Cardiac fibroblast (primary cell): ENCODE measurements at places on chromosomes 11 and 22.

- DNase-seq, result no peak
Measured at GRCh38 chr22:48352086-48352911, 1475.4 kb downstream of the BRD1 start.

GRCh38 chr11:47233989-47234668 lies 14.5 kb downstream of the ACP2 start:
- peak; percentile 85 for DNase-seq

DNA sequence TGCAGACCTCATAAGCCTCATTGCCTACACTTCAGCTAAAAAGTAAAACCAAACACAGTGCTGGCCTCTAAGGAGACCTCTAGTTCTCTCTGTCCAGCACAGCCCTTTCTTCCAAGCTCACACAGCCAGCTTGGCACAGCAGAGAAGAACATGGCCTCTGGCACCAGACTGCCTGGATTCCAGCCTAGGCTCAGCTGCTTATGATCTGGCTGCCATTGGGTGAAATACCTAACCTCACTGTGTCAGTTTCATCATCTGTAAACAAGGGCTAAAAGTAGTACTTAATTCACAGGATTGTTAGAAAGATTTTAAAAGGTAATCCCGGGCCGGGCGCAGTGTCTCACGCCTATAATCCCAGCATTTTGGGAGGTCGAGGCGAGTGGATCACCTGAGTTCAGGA lies 9.9 kb upstream of the ACER3 start:
- DNase-seq, result peak; percentile 38

DNA sequence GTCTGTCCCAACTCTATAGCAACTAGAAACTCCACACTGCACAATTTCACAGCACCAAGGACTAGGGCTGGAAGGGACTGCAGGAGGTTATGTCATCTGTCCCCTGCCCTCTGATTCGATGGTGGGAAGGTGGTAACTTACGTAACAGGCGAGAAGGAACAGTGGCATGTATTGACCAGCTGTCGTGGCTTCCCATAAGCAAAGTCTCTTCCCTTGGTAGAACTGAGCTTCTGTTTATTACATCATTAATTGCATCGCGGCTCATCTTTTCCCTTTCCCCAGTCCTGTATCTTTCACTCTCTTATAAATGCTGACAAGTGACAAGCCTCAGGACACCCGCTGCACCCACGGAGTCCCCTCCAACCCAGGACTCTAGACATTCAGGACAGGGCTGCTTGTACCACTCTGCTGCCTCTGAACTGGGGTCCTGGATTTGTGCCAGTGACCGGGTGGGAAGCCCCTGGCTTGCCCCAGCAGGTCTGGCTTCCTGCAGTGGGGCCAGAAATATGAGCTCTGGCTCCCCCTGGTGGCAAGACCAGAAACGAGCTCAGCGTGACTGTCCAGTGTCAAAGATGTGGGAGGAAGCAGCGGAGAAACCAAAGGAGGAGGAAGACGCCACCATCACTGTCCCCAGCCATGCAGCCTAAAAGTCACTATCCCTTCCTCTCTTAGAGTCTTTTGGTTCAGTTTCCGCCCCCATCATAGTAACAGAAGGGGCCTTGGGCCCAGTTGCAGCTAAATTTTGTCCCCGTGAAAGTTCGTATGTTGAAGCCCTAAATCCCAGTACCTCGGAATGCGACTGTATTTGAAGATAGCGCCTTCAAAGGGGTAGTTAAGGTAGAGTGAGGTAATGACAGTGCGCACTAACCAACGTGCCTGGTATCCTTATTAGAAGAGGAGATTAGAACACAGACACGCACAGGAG lies 84.5 kb downstream of the ISX start:
- peak; percentile 57 for DNase-seq

DNA sequence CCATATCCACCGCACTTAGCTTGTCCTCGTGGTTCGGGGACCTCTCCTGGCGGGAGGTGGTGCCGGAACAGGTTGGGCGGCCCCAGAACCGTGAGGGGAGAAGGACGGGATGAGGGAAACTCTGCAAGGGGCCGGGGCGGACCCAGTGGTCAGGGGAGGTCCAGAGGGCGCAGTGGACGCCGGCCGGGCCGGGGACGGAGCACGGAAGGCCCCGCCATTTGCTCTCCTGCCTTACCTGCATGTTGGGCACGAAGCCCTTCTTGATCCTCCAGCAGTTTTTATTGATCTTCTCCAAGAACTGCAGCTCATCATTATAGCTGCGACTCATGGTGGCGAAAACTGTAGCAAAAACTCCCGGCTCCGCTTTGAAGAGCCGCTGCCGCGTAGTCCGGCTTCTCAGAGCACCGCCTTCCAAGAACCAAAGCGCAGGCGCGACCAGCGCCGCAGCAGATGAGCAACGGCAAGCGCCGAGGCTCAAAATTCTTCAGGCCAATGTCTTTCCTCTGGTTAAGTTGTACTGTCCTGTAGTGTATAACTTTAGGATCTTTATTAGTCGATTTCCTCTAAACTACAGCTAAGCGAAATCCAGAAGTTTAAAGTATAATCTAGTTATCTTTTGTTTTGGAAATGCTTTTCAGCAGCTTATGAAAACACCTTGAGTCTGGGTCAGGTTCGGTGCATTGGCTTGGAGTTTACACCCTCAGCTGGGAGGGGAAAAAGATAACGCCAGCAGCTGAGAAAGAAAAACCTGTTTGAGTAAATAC lies at the start of gene RTCB:
RTCB (minus strand) TSS at position 419 of the 764 bp plus-strand sequence; CDS start at position 328, 91 bp downstream.
- DNase-seq, result peak; percentile 95

GRCh38 chr11:74468058-74468457 lies 709 bp upstream of the KCNE3 start:
- DNase-seq, result no peak

- DNase-seq, result peak; percentile 30
Measured at GRCh38 chr22:36544107-36544620, 15.2 kb upstream of the EIF3D start.

DNA sequence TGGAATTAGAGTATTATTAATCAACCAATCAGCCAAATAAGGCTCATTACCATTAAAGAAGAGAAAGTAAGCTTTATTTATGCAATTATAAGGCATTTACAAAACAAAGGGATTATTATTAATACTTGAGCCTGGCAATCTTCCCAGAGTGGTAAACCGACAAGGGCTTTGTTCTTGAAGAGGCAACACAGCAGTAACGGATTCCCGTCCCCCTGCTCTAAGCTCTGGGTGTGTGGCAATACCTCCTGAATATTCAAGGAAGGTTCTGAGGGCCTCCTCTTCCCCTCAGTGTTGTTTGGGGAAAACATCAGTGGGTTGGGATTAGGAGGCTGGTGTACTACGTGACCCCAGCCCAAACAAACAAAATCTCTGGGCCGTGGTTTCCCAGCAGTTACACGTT lies 176.5 kb downstream of the TENM4 start:
- no peak for DNase-seq
